Aorta (tissue), 5 donors: ENCODE measurements at places on chromosomes 4 and X. TPM values are rescaled to one million over a fixed set of nuclear protein-coding genes. Genes with fewer than 3 reads are reported as not detected.

- no peaks in the 10 kb centered on the region for H3K27me3 ChIP-seq
- no peak overlapping the region for H3K4me3 ChIP-seq
- H3K27ac ChIP-seq, result no peak overlapping the region
- H3K36me3 ChIP-seq, result no peaks in the 10 kb centered on the region
These were observed 207.9 kb downstream of the HS6ST2 start for GRCh38 chrX:132750331-132751062.

GRCh38 chr4:145623831-145624230 is 4.6 kb downstream of the MMAA start:
- H3K27me3 ChIP-seq, result no peaks in the 10 kb centered on the region
- peaks cover 3% of the 10 kb centered on the region for H3K4me1 ChIP-seq
- no peak overlapping the region for H3K4me3 ChIP-seq
- no peaks in the 10 kb centered on the region for H3K36me3 ChIP-seq
- H3K27ac ChIP-seq, result no peak overlapping the region

GRCh38 chr4:23654791-23655190 is 235.1 kb downstream of the PPARGC1A start:
- no peaks in the 10 kb centered on the region for H3K36me3 ChIP-seq
- no peaks in the 10 kb centered on the region for H3K27me3 ChIP-seq
- H3K27ac ChIP-seq, result no peak overlapping the region
- H3K4me1 ChIP-seq, result no peaks in the 10 kb centered on the region
- H3K4me3 ChIP-seq, result no peak overlapping the region

The CT45A2 gene
- not detected for total RNA-seq

The TEX11 gene
- not detected for total RNA-seq
